ENCODE measurements at places on chromosomes 12 and 14.

GRCh38 chr12:27220055-27220987, 23.8 kb upstream of the STK38L start:
- no peak for DNase-seq

DNA sequence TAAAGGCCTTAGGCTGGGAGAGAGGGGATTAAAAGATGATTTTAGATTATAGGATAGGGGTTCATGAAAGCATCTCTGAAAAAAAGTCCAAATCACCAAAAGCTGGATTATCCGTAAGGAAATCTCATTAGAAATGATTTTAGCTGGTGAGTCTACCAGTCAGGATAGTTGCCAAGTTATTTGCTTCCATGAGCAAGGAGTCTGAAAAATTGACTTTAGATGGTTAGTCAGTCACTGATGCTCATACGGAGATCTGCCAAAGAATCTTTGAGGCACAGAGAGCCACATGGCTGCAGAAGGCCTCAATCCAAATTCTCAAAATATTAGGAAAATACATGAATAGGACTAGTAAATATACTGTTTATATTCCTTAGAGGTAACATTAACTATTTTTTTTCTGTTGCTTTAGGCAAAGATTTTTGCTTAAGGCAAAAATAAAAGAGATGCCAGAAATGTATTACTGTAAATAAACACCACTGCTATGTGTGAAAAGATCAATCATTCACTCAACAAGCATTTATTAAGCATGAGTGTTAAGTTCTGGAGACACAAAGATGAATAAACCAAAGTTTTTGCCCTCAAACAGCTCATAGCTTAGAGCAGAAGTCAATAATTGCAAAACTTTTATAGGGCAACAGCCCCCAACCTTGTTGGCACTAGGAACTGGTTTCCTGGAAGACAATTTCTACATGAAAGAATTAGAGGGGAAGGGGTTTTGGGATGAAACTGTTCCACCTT, 105.2 kb downstream of the BBS10 start:
- no peak for DNase-seq

DNA sequence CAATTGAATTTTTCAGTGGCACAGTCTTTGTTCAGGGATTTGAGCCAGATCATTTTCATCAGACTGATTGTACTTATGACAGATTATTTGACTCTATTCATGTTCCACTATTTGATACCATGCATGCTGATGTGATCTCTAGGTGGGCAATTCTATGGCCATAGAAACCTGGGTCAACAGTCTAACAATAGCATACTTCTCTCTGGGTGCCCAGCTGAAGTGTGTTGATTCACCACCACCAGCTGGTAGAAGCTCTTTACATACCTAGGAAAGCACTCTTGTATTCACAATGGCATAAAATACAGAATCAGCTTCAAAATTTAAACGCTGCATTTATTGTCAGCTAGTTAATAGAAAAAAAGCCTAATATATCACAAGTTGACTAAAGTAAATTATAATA, 90.2 kb upstream of the TMTC2 start:
- no peak for DNase-seq

DNA sequence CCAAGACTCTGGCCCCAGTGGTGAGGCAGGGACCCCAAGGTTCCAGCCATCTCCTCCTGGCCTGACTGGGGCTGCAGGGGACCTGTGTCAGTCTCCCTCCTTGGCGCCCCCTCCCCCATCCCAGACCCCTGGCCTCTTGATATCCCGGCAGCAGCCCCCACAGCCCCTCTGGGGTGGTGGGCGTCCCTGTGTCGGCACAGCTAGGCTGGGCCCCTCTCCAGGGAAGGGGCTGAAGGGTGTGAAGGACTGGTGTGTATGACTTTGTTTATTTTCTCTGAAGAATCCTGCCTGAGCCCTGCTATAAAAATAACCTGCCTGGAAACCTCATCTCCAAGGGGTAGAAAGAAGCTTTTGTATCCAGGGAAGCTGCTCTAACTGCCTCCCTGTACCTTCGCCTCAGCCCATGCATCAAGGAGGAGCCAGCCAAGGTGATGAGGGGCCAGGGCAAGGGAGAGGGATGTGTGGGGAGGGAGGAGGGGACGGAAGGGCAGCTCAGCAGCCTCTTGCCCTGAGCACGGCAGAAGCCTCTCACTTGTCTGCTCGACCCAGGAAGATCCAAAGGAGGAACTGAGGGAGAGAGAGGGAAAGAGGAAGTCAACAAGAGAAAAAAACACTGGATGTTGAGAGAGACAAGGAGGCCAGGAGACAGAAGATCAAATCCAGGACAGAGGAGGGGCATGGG, 25.4 kb upstream of the COL2A1 start:
- no peak for DNase-seq

DNA sequence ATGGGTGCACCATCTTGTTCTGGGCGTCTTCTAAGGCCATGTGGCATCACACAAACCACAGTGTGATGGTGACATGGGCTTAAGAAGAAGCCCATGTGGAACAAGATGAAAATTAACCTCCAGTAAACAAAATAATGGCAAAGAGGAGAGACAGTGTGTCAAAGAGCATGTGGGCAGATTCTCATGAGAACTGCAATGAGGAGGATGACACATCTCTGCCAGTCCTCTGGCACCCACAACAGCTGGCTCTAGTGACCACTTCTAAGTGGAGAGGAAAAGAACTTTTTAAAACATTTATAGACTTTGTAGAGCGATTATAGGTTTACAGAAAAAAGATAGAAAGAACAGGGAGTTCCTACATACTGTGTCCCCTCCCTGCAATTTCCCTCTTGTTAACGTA, 401.4 kb downstream of the ATP23 start:
- DNase-seq: no peak

DNA sequence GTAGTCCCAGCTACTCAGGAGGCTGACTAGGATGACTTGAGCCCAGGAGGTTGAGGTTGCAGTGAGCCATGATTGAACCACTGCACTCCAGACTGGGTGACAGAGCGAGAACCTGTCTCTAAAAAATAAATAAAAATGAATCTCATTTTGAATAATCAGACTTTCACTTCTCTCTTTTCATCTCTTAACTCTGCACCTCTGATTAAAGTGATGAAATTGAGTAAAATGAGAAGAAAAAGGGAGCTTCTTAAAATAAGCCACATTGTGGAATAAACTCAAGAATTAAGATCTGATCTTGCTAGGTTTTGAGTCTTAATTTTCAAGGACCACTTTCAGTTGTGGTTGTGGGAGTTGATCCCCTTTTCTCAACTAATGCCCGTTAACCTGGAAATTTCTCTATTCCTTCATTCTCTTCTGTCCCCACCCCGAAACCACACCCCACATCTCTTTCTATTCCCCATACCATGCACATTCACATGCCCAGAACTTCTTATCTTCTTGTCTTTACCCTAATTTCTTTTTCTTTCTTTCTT, 70.9 kb upstream of the ETV6 start:
- no peak for DNase-seq

- DNase-seq: no peak
These were observed 4.0 kb upstream of the NOVA1 start for GRCh38 chr14:26601856-26602255.

- peak; percentile 65 for DNase-seq
These were observed 196.6 kb downstream of the PCNX1 start for GRCh38 chr14:71103662-71104484.

- DNase-seq: no peak
These were observed 6.2 kb upstream of the KIF26A start for GRCh38 chr14:104131968-104132732.

DNA sequence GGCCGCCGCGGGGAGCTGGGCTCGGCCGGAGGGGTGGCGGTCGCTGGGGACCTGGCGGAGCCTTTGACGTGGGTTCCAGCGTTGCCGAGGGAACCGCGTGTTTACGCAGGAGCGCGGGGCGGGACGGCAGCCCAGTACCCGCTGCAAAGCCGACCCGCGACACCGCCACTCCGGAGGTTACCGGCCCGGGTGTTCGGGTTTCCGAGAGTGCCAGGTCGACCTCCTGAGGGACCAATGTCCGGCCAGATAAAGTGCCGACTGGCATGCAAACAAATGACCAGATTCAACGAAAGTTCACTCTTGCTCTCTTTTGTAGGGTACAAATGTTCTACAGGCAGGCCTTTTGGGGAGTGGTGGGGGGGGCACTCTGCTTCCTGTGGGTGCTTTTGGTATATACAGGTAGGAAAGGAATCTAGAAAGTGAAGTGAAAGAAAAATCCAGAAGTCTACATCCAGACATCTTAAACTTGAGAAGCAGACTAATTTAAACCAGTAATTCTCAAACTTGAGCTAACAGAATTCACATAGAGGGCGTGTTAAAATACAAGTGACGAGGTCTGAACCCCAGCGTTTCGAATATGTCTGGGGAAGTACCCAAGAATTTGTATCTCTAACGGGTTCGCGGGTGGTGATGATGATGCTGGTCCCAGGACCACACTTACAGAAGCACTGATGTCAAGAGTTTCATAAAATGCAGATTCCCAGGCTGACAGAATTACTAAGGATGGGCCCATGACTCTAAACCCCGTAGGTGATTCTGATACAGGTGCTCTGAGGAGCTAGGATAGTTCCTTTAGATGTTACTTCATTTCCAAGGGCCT, at the start of gene GPR135:
TSS of gene GPR135 (minus strand) at position 65 of the 820 bp plus-strand sequence. CDS start 154 bp downstream, outside the sequence.
- no peak for DNase-seq

- no peak for DNase-seq
These were observed 74.6 kb downstream of the TMEM121 start for GRCh38 chr14:105600939-105601359.

GRCh38 chr12:63163541-63163940, 12.5 kb upstream of the AVPR1A start:
- no peak for DNase-seq

GRCh38 chr14:95265106-95266094, 54.3 kb downstream of the CLMN start:
- peak; percentile 61 for DNase-seq

DNA sequence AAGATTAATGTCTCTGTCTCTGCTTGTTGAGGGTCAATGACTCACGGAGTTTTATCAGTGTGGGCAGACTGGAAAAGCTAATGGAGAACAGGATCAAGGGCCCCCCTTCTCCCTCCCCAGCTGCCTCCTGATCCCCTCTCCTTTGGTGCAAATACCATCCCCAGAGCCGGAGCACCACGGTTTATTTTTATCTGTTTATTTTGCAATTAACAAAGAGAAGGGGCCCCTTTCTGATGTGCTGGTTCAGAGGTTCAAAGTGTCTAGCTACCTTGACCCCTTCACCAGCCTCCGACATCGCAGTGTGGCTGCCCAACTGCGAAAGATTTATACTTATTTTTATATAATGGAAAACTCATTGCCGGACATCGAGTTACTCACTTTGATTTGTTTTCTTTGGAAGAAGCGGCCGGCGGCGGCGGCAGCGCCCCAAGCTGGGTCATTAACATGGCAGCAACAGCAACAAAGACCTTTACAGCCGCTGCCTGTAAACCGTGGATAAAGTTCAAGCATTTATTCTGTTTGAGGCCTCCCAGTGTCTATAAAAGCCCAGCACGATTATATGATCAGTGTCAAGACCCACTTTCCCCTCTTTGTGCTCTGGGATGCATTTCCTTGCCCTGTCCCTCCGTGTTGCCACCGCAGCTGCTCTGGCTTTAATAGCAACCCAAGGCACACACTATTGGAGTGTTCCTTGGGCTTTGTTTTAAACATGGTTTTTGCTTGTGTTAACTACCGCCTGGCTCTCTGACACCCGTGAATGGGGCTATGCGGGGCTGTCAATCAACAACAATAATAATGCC, 47.4 kb upstream of the PARP11 start:
- no peak for DNase-seq

DNA sequence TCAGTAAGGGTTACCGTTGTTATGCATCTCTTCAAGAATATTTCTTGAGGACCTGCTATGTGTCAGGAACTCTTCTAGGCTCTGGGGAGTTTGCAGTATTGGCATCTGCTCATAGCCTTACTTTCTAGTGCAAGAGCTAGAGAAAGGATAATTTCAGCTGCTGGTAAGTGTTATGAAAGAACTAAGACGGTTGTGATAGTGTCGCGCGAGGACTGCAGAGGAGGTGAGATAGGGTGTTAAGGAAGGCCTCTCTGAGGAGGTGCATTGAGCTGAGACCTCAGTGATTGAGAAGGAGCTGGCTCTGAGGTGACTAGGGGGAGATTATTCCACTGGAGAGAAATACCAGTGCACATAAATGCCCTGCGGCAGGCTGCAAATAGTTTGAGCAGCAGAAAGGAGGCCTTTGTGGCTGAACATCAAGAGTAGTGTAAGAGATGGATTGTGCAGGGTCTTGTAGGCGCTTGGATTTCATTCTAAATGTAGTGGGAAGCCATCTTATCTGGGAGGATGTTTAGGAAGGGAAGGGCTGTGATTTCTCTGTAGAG, 824 bp downstream of the DDX55 start:
- no peak for DNase-seq

DNA sequence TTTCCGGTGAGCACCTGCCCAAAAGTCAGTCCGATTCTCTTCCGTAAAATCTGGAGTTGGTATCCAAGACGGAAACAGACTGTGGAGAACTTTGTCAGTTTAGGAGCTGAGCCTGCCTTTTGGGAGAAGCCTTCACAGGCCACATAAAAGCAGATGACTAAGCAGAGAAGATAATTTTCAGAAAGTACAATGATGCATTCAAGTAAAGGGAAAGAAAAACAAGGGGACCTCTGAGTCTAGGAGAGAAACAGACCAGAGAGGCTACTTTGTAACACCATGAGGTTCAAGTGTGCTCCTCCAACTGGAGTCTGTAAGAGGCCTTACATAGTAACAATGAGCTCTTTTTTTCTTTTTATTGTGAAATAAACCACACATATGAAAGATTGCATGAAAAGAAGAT, 21.1 kb downstream of the TMED8 start:
- no peak for DNase-seq

GRCh38 chr12:104604070-104604994, 147.6 kb downstream of the CHST11 start:
- DNase-seq: peak; percentile 75

- no peak for DNase-seq
These were observed 4.6 kb downstream of the RND1 start for GRCh38 chr12:48861111-48861510.

DNA sequence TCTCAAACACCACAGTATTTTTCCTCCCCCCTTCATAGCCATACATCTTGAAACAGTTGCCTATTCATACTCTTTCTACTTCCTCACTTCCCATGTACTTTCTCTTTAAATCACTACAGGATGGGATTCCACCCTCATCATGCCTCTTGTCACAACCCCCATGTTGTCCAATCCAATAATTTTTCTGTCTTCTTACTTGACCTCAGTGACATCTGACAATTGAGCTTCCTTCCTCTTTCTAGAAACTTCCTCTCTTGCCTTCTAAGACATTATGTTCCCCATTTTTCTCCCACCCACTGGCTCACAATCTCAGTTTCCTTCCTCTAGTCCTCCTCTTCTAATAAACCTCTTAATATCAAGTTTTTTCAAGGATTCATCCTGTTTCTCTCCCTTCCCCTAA, 5.3 kb downstream of the C2CD5 start:
- DNase-seq: peak; percentile 49

DNA sequence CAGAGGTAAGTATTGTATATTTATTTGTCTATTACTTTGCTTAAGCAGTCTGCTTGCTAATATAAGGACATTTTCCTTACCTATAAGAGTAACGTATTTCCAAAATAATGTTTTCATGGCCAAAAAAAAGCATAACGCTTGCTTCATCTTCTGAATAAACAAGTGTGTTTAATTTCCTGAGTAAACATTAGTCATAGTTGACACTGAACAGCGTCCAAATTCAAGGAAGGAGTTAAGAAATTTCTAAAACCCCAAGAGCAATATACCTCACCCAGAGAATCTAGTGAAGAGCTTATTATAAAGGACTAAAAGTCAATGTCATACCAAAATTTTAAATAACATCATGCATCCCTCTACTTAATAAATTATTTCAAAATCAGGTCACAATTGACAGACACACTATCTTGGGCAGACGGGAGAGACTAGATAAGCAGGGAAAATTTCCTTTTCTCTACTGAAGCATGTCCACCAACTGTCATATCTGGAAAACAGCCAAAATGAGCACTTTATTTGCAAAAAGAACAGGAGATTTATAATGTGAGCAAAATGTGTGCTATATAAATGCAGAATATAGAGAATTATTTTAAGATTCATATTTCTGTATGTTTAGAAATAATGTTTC, 25.1 kb downstream of the ANKS1B start:
- no peak for DNase-seq

Data from pons (tissue), 1 donor.